ENCODE measurements at places on chromosomes 4 and X.

DNA sequence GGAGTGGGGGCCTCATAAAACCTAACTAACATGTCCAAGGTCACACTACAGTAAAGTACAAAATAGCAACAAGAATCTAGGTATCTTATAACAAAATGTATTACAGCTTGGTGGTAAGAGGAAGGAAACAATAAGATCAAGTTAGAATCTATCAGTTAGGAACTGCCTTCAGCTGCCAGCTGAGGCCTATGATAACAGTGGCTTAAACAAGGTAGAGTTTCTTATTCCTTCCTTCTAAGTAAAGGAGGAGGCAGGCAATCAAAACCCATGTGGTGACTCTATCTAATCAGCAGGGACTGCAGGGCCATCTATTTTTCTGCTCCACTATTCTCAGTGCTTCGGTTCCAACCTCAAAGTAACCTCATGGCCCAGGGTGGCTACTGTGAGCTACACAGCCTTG is 10.9 kb downstream of the SH3D19 start:
- DNase-seq: no peak

- DNase-seq: no peak
Observed at GRCh38 chr4:159101988-159102621, 774 bp upstream of the RAPGEF2 start.

DNA sequence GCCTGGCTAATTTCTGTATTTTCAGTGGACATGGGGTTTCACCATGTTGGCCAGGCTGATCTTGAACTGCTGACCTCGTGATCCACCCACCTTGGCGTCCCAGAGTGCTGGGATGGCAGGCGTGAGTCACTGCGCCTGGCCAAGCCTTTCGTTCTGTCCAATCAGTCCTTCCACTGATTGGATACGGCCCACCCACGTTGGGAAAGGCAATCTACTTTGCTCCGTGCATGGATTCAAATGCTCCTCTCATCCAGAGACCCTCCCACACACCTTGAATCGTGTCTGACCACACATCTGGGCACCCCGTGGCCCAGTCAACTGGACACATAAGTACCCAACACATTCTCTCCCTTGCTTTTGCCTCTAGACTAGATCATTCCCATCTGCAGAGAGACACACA is 74.9 kb downstream of the CRLF2 start:
- no peak for DNase-seq

GRCh38 chrX:112636951-112637581 is 42.7 kb downstream of the LHFPL1 start:
- DNase-seq: no peak

Data from stimulated activated CD8-positive, alpha-beta memory T cell treated with anti-CD3 and anti-CD28 coated beads, Interleukin-4, amount 100 ng/mL, for 48 hours (primary cell).